ENCODE measurements at places on chromosomes 4 and X.
A peak's percentile ranks its signal among the peaks of the same experiment; 100 is the strongest.

DNA sequence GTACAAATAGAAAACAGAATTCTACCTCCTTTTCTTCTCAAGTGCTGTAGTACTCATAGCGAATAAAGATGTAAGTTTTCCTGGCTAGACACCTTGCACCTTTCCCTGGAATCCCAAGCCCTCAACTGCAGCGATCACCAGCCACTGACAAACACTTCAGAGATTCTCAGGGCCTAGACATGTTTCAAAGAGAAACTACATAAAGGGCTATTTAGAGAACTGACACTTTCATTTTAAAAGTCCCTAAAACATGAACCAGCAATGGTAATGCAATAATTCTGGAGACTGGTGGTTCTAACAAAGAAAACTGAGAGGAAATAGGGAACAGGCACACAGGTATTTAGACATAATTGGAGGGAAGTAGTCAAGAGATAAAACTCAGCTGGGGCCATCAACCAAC lies 35.7 kb downstream of the FANCB start:
- DNase-seq: no peak

DNA sequence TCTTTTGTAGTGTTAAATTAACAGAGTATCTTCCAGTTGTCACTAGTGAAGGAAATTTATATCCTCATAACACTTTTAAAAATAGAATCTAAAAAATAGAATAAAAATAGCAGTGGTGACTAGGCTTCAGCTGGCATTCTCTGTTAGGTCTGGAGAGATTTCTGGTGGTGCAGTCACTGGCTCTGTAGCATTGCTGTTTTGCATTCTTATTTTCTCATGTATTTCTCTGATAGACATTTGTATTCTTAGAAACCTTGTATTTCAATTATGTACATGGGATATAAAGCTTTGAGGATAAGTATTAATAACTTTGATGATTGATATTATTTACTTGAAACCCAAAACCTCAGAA lies 87.6 kb downstream of the TMEM131L start:
- DNase-seq: no peak

- no peak for DNase-seq
These were observed 1982.5 kb downstream of the ARAP2 start for GRCh38 chr4:34261799-34262314.

GRCh38 chr4:146478009-146478408 lies 43.7 kb downstream of the SLC10A7 start:
- no peak for DNase-seq

GRCh38 chr4:10015140-10015753 lies 6.0 kb downstream of the SLC2A9 start:
- no peak for DNase-seq

DNA sequence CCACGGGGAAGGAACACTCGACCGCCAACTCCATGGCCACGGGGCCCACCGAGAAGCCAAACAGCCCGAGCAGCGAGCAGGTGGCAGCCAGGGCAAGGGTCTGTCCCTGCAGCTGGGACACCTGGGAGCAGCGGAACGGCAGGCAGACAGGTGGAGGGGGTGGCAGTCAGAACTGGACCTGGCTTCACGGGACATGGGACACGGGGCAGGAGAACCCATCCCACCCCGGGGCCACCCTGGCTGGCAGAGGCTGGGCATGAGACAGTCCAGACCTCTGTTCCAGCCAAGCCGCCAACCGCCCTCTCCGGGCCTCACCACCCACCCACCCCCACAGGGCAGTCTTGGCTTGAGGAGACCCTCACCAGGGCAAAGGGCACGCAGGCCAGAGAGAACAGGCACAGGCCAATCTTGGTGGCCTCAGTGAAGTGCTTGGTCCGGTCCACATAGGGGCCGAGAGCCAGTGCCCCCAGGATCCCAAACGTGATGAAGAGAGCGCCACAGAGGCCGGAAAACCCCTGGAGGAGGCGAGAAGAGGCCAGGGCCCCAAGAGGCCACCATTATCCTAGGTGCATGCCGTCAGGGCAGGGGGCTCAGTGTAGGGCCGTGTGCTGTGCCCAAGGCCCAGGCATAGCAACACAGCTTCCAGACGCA lies 5.6 kb downstream of the SLC49A3 start:
- no peak for DNase-seq

DNA sequence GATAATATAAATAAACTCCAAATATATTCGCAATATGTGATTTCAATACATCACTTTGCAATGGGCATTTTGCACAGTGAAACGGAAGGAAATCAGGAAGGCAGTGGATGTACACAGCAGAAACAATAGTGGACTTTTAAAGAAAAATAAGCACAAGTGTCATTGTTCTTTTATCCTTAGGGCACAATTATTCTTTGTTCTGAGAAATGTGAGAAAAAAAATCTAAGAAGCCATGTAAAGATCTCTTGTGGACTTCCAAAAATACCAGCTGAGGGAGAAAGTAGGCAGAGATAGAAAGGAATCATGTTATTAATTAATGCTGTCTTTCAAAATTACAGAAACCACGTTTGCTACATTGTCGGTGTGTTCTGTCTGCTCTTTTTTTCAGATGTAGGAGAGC lies 17.6 kb upstream of the PRRG1 start:
- DNase-seq: no peak

DNA sequence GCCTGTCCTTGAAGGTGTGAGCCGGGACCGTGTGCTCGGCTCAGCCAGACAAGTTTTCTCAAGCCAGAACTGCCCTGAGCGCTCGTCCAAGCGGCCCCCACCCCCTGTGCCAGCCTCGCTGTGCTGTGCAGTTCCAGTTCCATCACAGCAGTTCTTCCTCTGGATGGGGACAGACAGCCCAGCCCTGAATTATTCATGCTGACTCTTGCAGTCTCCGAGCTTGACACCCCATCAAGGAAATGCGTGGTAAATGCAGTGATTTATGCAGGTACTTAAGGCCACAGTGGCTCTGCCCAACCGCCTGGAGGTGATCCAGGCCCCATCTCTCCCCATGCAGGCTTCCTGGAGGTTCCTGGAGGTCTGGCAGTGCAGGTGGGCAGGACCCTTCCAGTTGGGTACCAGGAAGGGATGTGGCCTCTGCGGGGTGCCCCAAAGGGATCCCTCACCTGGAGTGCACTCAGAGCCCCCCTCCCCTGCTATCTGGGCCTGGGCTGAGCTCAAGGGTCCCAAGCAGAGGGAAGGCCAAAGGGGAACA lies 44.8 kb upstream of the HMX1 start:
- DNase-seq: no peak

- DNase-seq: no peak
These were observed 1080.3 kb downstream of the ARAP2 start for GRCh38 chr4:35164063-35164462.

GRCh38 chr4:36039026-36039425 lies 205.3 kb downstream of the ARAP2 start:
- DNase-seq: no peak

DNA sequence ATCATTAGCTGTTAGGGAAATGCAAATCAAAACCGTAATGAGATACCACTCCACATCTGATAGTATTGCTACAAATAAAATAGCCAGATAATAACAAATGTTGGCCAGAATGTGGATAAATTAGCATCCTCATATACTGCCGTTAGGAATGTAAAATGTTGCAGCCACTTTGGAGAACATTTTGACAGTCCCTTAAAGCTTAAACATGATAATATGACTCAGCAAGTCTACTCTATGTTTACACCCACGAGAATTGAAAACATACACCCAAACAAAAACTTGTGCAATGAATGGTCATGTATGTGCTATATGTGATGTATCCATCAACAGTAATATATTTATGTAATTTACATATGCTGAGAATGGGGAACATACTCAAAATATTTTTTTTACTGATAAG lies 78.2 kb downstream of the GSTCD start:
- no peak for DNase-seq

DNA sequence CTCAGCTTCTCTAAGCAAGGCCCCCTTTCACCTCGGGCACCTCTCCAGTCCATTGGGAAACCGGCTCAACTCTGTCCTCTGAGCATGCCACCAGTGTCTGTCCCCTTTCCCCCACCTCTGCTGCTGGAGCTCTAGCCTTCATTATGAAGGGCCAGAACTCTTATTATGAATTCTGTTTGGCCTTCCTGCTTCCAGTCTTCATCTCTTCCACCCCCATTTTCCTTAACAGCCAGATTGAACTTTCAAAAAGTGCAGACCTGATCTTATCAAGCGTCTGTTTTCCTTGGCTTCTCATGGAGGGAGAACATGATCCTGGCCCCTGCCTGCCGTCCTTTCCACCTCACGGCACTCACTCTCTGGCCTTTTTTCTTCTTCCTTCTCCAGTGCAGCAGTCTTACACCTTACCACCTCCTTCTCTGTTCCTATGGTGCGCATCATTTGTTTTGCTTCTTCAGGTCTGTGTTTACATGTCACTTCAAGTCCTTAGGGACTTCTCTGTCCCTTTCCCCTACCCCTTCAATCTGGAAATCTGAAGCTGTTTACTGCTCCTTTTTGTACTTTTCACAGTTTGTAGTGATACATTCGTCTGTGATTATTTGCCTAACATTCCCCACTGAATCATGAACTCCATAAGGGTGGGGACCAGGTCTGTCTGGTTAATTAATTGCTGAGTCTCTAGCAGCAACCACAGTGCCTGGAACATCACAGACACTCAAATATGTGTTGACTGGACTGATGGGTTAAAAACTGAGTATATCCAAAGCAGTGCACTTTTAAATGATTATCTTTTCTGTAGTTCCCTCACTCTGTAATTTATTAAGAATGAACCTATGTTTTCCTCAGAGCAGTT lies 55.8 kb downstream of the FNIP2 start:
- DNase-seq: no peak

- DNase-seq: no peak
These were observed 11.7 kb upstream of the PTPN13 start for GRCh38 chr4:86582410-86582809.

DNA sequence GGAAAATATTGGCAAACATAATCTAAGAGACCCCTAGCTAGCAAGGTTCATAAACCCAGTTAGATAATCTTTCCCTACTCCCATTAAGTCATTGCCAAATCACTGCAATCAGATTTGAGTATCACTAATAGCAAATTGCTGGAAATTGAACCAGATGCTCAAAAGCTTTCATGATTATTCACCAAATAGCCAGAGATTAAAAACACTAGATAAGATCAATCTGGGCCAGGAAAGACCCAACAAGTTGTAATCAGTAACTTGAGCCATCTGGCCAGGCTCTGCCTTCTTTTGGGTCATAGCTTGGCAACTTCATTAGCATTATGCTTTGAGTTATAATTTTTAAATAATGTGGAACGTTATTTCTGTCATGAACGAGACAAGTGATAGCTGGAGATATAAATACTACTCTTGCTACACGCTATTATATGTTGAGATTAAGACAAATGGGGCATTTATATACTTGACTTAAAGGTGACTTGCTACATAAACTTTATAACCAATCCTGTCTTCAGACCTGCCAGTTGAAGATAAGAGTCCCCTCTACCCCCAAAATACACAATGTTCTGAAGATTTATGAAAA lies 196.6 kb upstream of the EDNRA start:
- DNase-seq: no peak

DNA sequence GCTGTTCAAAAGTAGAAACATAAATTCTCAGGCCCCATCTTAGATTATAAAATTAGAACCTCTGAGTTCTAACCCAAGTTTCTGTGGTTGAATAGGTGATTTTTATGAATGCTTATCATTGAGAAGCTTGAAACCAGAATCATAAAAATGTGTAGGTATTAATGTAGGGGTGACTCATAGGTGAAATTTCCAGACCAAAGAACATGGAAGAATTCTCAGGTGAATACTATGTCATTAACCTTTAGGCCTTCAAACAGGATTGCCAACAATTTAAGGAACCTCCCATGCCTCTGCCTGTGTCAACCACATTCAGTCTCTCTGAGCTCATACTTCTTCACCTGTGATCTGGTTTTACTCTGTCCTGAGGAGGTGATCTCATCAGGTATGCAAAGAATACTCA lies 177.8 kb downstream of the NPFFR2 start:
- DNase-seq: no peak

GRCh38 chr4:111136438-111136837 lies 513.6 kb upstream of the PITX2 start:
- DNase-seq: no peak

GRCh38 chr4:167838686-167839085 lies 253.7 kb upstream of the ANXA10 start:
- DNase-seq: no peak

GRCh38 chr4:98700656-98701055 lies 42.2 kb upstream of the TSPAN5 start:
- no peak for DNase-seq

DNA sequence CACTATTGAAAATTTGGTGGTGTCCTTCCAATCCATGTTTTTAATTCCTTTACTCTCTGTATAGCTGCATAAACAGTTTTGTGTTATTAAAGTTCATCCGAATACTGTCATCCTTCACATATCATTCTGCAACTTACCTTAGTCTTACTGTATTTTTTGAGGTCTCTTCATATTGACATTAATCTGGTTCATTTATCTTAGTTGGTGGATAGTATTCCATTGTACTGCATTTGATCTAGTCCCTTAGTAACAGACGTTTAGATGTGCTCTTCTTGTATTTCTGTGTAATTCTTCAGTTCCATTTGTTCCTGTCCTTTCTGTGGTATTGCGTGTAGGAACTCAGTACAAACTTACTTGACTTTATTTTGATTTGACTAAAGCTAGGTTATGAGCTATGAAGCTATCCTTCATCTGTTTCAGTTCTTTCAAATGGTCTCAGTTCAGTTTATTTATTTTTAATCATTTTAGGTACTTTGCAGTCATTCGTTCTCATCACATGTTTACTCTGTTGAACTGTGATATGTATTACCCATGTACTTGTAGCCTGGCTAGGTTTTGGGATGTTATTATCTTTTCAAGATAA lies 41.3 kb downstream of the RAPGEF2 start:
- no peak for DNase-seq

DNA sequence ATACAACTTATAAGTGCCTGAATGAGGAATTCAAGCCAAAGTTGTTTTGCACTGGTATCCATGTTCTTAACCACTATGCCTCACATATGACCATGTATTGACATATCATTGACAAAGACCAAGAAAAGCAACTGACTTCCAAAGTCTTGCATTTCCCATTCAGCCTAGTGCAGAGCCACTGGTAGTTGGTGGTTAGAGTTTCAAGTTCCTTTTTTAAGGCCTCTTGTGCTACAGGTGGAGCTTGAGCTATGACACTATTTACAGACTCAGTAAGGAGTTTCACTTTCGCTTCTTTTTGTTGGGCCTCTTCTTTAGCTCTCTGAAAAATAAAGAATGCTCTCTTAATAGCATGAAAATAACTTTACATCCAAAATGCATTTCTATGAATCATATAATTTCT lies 763.0 kb downstream of the DMD start:
- peak; percentile 7 for DNase-seq

- no peak for DNase-seq
These were observed 14.1 kb downstream of the PSAPL1 start for GRCh38 chr4:7420661-7421040.

Measured in KG1 (cell line).